ENCODE measurements at places on chromosomes 13 and 19. TPM values are rescaled to one million over a fixed set of nuclear protein-coding genes. Genes with fewer than 3 reads are reported as not detected.

DNA sequence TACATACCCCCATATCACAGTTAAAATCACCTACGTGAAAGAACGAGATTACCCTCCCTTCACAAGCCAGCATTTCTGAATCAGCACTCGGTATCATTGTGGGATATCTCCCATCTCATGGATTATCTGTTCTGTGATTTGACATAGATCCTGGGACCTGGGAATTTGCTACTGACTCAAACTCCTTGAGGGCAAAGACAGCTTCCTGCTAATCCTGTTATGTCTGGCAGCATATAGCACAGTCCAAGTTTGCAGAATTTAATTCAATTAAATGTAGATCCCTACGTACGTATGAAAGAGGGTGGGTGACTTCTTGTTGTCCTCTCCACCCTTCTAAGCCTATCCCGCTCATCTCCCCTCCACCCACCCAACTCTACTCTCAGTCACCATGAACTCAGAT, 476.5 kb downstream of the KLF5 start:
- no peak overlapping the region for H3K4me3 ChIP-seq
- no peaks in the 10 kb centered on the region for H3K27me3 ChIP-seq
- DNase-seq = no peak
- H3K36me3 ChIP-seq = no peaks in the 10 kb centered on the region
- H3K4me1 ChIP-seq = no peaks in the 10 kb centered on the region
- H3K27ac ChIP-seq = no peak overlapping the region

GRCh38 chr19:51210191-51210784, 14.6 kb upstream of the CD33 start:
- H3K36me3 ChIP-seq = no peaks in the 10 kb centered on the region
- no peak for DNase-seq
- H3K4me3 ChIP-seq = no peak overlapping the region
- no peaks in the 10 kb centered on the region for H3K27me3 ChIP-seq

- peak overlapping the region; percentile 93 for H3K4me3 ChIP-seq
- no peak for DNase-seq
- H3K27me3 ChIP-seq = no peaks in the 10 kb centered on the region
- peaks cover 26% of the 10 kb centered on the region for H3K36me3 ChIP-seq
- H3K27ac ChIP-seq = peak overlapping the region; percentile 87
These were observed 1.1 kb downstream of the AKAP8L start for GRCh38 chr19:15417699-15418098.

The SMAD9 gene
- 9.2 TPM for total RNA-seq

The KANK3 gene
- 14.4 TPM for total RNA-seq

DNA sequence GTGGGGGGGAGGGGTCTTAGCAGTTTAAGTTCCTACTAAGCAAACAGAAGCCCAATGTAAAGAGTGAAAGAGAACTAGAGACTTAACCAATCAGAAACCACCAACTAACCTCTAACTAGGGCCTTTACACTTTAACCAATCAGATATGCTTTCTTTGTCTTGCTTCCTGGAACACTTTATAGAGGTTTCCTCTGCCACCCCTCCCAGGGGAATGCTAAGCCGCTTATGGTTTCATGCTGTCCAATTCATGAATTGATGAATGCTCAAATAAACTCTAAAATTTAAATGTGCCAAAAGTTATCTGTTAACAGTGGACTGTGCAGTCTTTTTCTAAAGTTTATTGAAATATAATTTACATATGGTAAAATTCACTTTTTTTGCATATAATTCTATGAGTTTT, 33.9 kb upstream of the LATS2 start:
- no peak for DNase-seq
- no peak overlapping the region for H3K27ac ChIP-seq
- no peaks in the 10 kb centered on the region for H3K27me3 ChIP-seq
- no peaks in the 10 kb centered on the region for H3K36me3 ChIP-seq

DNA sequence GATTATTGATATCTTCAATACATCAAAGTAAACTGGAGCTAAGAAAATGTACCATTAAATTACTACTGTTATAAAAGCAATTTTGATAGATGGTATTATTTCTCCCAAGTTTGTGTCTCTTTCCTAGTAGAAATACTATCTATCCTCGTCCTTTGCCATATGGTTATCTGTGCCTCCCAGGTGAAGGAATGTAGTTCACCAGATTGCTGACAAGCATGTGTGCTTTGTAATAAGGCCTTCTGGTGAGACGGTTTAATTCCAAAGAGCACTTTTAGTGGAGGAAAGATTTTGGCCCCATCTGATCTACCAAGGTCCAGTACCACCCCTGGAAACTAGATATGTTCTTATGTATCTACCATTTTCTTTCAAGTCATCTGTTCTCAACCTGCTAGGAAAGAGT, 243.6 kb downstream of the DLEU7 start:
- H3K4me3 ChIP-seq = no peak overlapping the region
- no peaks in the 10 kb centered on the region for H3K27me3 ChIP-seq
- no peaks in the 10 kb centered on the region for H3K36me3 ChIP-seq

The IZUMO2 gene
- total RNA-seq = not detected

GRCh38 chr13:98445340-98446233, 131.3 kb downstream of the STK24 start:
- DNase-seq = peak; percentile 52
- peaks cover 64% of the 10 kb centered on the region for H3K36me3 ChIP-seq
- H3K4me3 ChIP-seq = no peak overlapping the region
- H3K4me1 ChIP-seq = peaks cover 10% of the 10 kb centered on the region
- H3K27me3 ChIP-seq = no peaks in the 10 kb centered on the region
- no peak overlapping the region for H3K27ac ChIP-seq

GRCh38 chr13:57638186-57638890, 6.8 kb downstream of the PCDH17 start:
- no peak overlapping the region for H3K27ac ChIP-seq
- H3K4me1 ChIP-seq = no peaks in the 10 kb centered on the region
- H3K36me3 ChIP-seq = no peaks in the 10 kb centered on the region
- no peak for DNase-seq

- no peak overlapping the region for H3K27ac ChIP-seq
- no peak overlapping the region for H3K4me3 ChIP-seq
- H3K27me3 ChIP-seq = no peaks in the 10 kb centered on the region
These were observed 175.5 kb upstream of the SERP2 start for GRCh38 chr13:44197791-44198770.

- H3K4me1 ChIP-seq = peaks cover 10% of the 10 kb centered on the region
- peak overlapping the region; percentile 71 for H3K27ac ChIP-seq
- no peaks in the 10 kb centered on the region for H3K27me3 ChIP-seq
- peak; percentile 40 for DNase-seq
- no peaks in the 10 kb centered on the region for H3K36me3 ChIP-seq
- H3K4me3 ChIP-seq = no peak overlapping the region
These were observed 344.1 kb downstream of the RFC3 start for GRCh38 chr13:34161931-34162543.

- no peak for DNase-seq
- no peaks in the 10 kb centered on the region for H3K36me3 ChIP-seq
These were observed 100.2 kb upstream of the MBNL2 start for GRCh38 chr13:97121894-97122293.

The SCN1B gene
- 7.7 TPM for total RNA-seq

The PGLYRP1 gene
- total RNA-seq = 0.38 TPM

The SLC25A41 gene
- total RNA-seq = 0.31 TPM

DNA sequence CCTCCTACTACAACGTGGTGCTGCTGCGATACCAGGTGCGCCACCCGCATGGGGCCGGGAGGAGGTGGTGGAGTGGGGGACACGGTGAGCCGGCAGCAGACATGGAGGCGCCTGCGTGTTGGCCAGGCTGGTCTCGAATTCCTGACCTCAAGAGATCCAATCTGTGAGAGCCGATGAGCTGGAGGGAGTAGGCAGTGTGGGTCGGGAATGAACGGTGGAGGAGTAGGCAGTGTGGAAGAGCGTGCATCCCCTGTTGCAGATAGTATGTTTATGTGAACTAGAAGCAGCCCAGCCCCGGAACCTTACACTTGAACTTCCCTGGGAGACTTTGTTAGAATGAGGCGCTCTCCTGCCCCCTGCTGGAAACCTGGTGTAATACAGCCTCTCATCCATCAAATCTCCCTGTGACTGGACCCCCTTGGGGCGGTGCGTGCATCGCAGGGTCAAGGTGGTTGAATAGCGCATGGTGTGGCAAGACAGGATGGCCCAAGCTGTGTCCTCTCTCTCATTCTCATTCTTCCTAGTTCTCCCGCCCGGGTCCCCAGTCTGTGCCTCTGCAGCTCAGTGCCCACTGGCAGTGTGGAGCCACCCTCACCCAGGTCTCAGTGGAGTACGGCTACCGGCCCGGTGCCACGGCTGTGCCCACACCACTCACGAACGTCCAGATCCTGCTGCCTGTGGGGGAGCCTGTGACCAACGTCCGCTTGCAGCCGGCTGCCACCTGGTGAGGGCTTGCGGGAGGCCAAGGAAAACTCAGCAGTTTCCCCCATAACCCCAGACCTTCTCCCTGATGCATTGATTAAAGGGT, 10.5 kb upstream of the B3GNT3 start:
- no peaks in the 10 kb centered on the region for H3K36me3 ChIP-seq
- H3K27ac ChIP-seq = no peak overlapping the region
- H3K27me3 ChIP-seq = peaks cover 22% of the 10 kb centered on the region
- H3K4me3 ChIP-seq = no peak overlapping the region
- no peak for DNase-seq
- H3K4me1 ChIP-seq = peaks cover 7% of the 10 kb centered on the region

- no peaks in the 10 kb centered on the region for H3K36me3 ChIP-seq
- H3K4me1 ChIP-seq = no peaks in the 10 kb centered on the region
- H3K27ac ChIP-seq = peak overlapping the region; percentile 80
- DNase-seq = peak; percentile 66
- H3K27me3 ChIP-seq = no peaks in the 10 kb centered on the region
- peak overlapping the region; percentile 35 for H3K4me3 ChIP-seq
These were observed 18.5 kb downstream of the TMED1 start for GRCh38 chr19:10817291-10818038.

DNA sequence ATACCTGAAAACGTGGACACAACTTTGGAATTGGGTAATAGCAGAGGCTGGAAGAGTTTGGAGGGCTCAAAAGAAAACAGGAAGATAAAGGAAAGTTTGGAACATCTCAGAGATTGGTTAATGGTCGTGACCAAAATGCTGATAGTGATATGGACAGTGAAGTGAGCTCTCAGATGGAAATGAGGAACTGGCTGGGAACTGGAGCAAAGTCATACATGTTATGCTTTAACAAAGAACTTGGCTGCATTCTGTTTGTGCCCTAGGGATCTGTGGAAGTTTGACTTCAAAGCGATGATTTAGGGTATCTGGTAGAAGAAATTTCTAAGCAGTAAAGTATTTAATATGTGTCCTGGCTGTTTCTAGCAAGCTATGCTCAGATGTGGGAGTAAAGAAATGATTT, 136.2 kb downstream of the DNAJC3 start:
- DNase-seq = no peak
- H3K27me3 ChIP-seq = no peaks in the 10 kb centered on the region
- no peaks in the 10 kb centered on the region for H3K36me3 ChIP-seq
- H3K4me1 ChIP-seq = no peaks in the 10 kb centered on the region
- no peak overlapping the region for H3K4me3 ChIP-seq
- no peak overlapping the region for H3K27ac ChIP-seq

GRCh38 chr19:58284199-58284598, 5.4 kb downstream of the ZNF8 start:
- H3K27me3 ChIP-seq = no peaks in the 10 kb centered on the region
- peaks cover 14% of the 10 kb centered on the region for H3K4me1 ChIP-seq
- no peaks in the 10 kb centered on the region for H3K36me3 ChIP-seq
- no peak overlapping the region for H3K27ac ChIP-seq
- H3K4me3 ChIP-seq = no peak overlapping the region

DNA sequence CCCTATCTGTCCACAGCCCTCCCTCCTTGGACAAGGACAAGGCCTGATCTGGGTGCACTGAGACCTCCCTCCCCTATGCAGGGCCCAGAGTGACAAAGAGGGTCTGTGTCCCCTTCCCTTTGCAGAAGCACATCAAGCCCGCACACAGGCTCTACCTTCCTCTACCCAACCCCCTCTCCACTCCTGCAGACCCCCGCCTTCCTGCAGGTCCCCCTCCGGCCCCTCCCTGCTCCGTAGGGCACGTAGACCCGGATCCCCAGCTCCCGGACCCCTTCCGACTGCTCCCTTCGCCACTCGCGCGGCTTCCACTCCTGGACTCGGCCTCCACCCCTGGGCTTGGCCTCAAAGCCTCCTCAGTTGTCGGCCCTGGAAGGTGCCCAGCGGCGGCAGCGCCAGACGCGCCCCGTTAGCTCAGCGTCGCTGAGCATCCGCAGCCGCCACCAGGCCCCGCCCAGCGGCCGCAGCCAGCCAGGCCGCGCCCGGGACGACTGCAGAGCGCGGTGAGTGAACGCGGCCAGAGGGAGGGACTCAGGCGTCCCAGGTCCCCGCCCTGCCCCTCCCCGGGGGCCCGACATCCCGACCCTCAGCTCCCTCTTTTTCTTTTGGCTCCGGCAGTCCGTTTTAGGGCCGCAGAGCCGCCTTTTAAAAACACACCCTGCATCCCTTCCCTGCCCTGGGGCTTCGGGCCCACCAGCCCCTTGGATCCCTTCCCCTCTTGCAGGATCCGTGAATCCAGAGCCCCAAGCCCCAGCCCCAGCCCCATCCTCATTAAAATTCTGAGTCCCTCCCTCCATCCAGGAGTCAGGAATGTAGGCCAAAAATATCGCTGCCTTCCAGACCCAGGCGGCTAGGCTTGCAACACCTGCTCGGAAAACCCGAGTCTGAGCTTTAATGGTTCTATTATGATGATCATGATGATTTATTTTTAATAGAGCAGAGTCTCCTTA, 1.5 kb upstream of the MYADM start:
- DNase-seq = peak; percentile 74
- H3K36me3 ChIP-seq = no peaks in the 10 kb centered on the region
- H3K4me3 ChIP-seq = peak overlapping the region; percentile 83
- no peaks in the 10 kb centered on the region for H3K27me3 ChIP-seq
- peak overlapping the region; percentile 89 for H3K27ac ChIP-seq

The HSD17B14 gene
- total RNA-seq = 10.1 TPM

GRCh38 chr19:12881172-12881808, at the start of gene DNASE2:
Gene DNASE2 (minus strand): TSS chr19:12881449. CDS start chr19:12881375, 74 bp downstream.
- H3K36me3 ChIP-seq = peaks cover 28% of the 10 kb centered on the region
- H3K27me3 ChIP-seq = peaks cover 24% of the 10 kb centered on the region
- DNase-seq = peak; percentile 96

DNA sequence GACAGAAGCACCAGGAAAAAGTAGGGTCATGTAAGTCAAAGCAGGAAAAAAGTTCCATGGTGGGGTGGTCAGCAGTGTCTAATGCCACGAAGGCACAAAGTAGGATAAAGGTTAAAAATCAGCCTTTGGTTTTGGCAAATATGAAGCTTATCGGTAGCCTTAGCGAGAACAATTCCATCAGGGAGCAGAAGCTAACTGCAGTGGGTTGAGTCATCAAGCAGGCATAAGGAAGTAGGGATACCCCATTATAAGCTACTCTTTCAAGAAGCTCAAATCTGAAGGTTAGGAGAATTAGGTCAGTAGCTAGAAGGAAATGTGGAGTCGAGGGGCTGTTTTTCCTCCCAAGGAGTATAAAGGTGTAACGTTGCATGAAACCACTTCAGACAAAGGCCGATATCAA, 57.5 kb upstream of the USPL1 start:
- no peaks in the 10 kb centered on the region for H3K27me3 ChIP-seq
- no peak overlapping the region for H3K27ac ChIP-seq
- DNase-seq = no peak
- no peaks in the 10 kb centered on the region for H3K4me1 ChIP-seq

- no peaks in the 10 kb centered on the region for H3K27me3 ChIP-seq
- no peak for DNase-seq
- no peaks in the 10 kb centered on the region for H3K36me3 ChIP-seq
- H3K4me3 ChIP-seq = no peak overlapping the region
- no peak overlapping the region for H3K27ac ChIP-seq
- peaks cover 6% of the 10 kb centered on the region for H3K4me1 ChIP-seq
These were observed 18.1 kb upstream of the GTF3A start for GRCh38 chr13:27406178-27406939.

- H3K4me3 ChIP-seq = peak overlapping the region; percentile 35
- H3K4me1 ChIP-seq = peaks cover 28% of the 10 kb centered on the region
- DNase-seq = peak; percentile 81
- H3K27me3 ChIP-seq = no peaks in the 10 kb centered on the region
These were observed 782 bp upstream of the JUND start for GRCh38 chr19:18282021-18282787.

The CCDC8 gene
- total RNA-seq = 15.5 TPM
